Naive thymus-derived CD8-positive, alpha-beta T cell (primary cell): ENCODE measurements at places on chromosomes 12 and 14. TPM values are rescaled to one million over a fixed set of nuclear protein-coding genes. Genes with fewer than 3 reads are reported as not detected.

GRCh38 chr14:69068744-69069421 is 84.0 kb downstream of the DCAF5 start:
- DNase-seq: no peak

DNA sequence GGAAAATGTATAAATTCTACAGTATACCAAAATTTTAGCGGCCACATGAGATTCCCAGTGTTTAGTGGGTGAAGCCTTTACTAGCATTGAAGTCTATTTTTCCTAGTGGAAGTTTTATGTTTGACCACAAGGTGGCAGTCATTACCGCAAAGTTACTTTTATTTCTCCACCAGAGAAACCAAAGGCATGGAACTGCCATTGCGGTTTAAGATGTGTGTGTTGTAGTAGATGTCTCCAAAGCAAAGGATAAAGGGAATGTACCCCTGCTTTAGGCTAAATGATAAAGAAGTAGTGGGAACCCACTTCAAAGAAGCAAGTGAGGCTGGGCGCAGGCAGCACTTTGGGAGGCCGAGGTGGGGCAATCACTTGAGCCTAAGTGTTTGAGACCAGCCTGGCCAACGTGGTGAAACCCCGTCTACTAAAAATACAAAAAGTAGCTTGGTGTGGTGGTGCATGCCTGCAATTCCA is 140.5 kb downstream of the PRKCH start:
- no peak for DNase-seq

The FBRSL1 gene
- 101 TPM for total RNA-seq

DNA sequence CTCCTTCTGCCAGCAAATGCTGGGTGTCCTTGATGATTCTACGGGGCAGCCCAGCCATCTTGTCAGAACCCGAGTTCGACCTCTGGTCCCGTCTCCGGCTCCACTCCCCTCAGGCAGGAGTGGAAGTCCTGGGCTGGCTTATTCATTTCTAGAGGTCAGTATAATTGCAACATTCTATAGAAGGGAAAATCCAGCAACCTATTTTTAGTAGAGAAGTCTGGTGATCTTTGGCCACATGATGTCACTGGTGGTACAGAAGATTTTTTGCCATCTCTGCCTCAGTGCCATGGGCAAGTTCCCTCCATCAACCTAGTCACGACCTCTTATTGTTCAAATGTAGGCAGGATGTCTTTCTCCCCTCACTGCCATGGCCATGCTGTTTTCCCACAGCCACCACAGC is 22.4 kb downstream of the OR10G2 start:
- DNase-seq: no peak

The COX8C gene
- not detected for total RNA-seq

The NOXRED1 gene
- total RNA-seq: 1.6 TPM

GRCh38 chr12:93676408-93677194 is 574 bp upstream of the CRADD start:
- no peak for DNase-seq

GRCh38 chr14:53011053-53011462 is 60.2 kb upstream of the FERMT2 start:
- no peak for DNase-seq

The SCN8A gene
- 1.8 TPM for total RNA-seq

The CLEC4A gene
- total RNA-seq: 2.9 TPM

DNA sequence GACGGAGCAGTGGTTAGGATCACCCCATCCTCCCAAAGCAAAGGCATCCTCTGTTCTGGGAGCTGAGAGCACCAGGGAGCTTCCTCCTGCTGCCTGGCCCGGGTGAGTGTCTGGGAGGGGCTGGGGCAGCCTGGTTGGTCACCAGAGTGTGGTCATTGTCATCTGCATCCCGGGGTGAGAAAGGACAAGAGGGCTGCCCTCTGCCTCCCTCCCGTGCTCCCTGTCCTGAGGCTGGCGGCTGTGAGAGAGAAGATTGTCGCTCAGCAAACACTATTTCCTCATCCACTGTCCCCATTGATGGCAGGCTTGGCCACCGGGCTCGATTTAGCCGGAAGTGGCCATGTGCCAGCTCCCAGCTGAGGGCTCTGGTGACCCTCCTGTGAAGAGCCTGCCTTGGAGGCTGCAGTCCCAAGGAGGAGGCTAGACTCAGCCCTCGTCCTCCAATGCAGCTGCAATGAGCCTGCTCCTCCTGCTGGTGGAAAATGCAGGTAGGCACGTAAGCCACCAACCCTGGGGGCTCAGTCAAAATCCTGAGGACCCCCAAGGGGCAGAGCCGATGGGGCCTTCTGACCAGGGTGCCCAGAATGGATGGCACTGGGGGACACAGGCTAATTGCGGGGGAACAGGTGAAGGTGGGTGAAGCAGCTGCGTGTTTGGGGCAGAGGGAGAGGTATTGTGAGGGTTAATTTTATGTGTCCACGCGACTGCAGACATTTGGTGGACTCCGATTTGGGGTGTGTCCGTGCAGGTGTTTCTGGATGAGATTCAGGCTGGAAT is 155.7 kb downstream of the KIF26A start:
- DNase-seq: peak; percentile 53

- no peak for DNase-seq
Measured at GRCh38 chr12:57734591-57734990, 4.0 kb downstream of the AGAP2 start.

DNA sequence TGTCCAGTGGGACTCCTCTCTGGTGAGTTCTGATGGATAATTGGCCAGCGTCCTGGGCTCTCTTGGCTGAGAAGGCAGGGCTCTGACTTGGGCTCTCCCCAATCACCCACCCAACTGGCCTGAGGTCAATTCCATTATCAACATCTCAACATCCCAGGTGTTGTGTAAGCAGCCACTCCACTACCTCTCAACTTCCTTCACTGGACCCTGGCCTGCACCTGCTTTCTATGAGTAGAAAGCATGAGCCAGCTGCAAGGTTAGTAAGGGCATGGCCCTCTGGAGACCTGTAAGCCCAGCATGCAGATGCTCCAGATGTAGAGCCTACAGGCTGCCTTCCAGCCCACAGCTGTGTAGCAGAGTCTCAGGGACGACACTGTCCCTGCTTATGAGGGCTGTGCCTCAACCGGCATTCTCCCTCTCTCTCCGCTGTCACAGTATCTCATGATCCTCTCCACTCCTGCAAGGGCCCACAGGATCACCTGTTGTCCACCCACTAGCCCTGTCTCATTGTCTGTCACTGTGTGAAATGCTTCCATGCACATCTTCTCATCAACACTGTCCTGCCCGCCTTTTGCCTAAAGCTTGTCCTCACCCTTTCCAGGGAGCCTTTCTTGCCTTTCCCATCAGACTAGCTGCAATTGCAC is 5.4 kb upstream of the KRT81 start:
- no peak for DNase-seq

DNA sequence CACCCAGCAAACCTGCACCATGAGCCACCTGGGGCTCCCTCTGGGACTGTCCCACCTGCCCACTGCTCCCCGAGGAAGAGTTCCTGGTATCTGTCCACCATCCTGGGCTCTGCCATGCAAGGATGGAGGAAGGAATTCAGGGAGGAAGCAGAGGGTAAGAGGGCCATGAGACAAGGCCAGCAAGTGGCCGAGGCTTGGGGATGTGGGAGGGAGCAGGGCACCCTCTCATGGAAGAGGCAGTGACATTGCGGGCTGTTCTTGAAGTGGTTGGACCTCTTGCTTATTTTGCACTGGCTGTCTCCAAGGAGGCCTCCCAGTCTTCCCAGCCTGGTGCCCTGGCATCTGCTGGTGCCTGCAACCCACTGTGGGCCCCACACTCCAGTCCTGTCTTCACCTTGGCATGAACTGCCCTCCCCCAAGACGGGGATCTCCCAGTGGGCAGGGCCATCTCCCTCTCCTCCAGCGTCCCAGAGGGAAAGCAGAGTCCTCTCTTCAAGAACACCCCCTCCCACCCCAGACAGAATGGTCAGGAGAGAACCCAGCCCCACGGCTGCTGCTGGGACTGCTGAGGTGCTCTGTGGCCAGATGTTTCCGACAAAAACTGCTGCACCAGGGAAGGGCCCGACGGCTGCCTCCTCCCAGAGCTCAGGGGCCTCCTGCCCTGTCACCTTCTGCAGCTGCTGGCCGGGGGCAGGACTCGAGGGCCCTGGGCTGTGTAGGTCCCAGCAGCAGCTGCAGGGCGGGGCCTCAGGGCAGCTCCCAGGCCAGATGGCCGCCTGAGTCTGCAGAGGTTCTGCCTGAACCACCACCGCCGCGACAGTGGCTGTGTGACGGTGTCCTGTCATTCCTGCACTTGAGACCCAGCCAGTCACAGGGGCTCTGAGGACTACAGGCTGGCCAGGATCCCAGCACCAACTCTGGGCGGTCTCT is 1.8 kb upstream of the AKT1 start:
- DNase-seq: no peak

DNA sequence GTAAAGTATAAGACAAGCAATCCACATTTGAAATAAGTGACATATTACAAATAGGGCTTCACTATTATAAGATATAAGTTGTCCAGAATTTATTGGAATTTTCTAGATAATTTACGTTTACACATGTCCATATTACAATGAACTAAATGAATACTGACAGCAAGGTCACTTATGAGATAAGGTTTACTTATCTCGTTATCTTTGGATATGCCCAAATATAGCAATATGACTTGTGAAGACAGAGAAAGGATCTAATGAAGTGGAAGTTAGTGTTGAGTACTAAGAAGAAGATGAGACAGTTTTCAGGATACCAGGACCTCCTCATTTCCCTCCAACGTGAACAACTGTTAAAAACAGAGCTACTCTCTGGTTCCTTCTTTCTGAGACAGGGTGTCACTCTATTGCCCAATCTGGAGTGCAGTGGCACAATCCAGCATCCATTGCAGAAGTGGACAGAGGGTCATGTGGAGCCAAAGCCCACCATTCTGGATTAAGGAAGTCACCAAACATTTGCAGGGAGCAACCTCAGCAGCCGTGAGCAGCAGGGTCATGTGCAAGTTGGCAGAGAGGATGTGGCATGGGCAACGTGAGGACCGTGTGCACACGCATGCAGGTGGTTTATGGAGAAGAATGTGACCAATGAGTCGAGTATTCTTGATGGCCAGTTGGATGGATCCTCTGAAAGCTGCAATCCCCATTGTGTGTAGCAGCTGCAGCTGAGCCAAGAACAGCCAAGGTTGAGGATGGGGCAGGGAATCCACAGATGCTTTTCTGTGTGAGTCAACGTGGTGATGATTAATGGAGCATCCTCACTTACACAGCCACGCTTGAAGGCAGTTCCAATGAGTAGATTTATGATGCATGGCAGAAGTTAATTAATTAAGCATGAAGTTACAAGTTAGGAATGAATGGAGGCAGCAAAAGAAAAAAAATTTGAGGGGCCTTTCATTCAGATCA is 111.0 kb downstream of the BICD1 start:
- DNase-seq: no peak

- no peak for DNase-seq
Measured at GRCh38 chr12:33427071-33427470, 12.5 kb downstream of the SYT10 start.

The MAP3K9 gene
- total RNA-seq: 7.8 TPM

DNA sequence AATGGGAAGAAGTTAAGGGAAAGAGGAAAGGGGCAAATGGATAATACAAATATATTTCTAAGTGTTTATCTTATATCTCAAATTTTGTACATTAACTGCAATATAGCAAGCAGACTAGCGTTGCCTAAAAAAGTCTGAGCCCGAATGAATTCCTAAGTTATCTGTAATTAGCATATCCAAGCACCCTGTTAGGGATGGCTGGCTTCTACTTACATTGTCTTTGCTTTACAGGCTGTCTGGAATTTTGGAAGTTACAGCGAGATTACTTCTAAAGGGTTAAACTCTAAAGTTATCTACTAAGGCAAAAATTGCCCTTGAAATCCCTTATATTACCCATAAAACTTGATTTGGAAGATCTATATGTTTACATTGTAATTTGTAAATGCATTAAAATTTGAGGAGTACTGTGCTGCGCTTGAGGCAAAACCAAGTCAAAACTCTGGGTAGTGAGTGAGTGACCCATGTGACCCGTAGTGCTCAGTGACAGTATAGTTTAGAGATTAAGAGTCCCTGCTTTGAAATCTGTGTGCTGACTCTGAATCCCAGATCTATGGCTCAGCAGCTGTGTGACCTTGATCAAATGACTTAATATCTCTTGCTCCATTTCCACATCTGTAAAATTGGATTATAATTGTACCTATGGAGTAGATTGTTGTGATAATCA is 17.3 kb upstream of the LIN7A start:
- no peak for DNase-seq

- no peak for DNase-seq
Measured at GRCh38 chr14:67653651-67654280, 20.7 kb downstream of the VTI1B start.

DNA sequence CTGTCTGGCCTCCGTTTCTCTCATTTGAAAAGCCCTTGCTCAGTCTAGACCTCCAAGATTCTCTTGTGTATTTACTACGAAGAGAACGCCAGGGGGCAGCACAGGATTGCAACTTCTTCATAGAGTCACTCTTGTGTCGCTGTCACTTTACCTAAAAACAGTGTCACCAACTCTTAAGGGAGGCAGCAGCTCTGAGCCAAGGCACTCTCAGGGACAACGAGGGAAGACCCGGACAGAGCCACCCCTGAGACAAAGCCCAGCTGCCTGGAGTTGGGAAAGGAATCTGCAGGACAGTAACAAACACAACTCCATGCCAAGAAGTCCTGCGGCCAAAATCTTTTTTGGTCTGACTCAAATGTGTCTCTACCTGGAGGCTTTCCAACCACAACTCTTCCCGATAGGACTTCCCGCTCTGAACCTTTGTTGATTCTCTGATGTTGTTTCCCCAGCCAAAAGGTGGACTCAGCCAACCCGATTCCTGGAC is 9.6 kb upstream of the RPAP3 start:
- peak; percentile 78 for DNase-seq

GRCh38 chr14:29654901-29655550 is 272.6 kb downstream of the PRKD1 start:
- DNase-seq: no peak

DNA sequence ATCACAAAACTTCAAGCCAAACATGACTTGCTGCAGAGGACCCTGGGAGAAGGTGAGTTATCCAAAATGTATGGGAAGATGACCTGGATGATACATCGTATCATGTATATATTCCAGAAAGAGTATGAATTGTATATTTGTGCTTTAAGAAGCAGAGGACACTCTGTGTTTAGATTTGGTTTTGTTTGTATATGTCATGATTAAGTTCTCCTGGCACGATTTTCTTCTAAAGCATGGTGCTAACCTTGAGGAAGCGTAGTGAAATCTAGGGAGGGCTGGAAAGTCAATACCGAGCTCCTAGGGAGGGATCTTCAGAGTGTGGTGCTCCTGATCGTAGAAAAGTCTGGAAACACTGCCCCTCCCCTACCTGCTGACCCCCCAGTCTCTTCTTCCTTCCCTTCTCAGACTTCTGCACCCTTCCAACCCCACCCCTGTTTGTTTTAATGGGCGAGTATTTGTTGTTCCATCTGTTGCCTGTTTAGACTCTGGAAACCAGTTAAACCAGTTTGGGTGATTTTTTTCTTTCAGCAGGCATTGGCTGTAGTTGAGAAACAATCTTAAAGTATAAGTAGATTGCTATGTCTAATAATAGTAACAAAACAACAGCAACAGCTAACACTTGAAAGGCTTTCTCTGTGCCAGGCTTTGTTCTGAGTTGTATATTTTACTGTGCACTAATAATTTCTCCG is 141.6 kb downstream of the KICS2 start:
- DNase-seq: no peak

GRCh38 chr14:56862836-56863235 is 52.6 kb upstream of the OTX2 start:
- DNase-seq: no peak
